Suprapubic skin (tissue), 4 donors: ENCODE measurements at places on chromosomes 6 and 20.

GRCh38 chr6:133895573-133896343 lies 6.8 kb downstream of the TCF21 start:
- DNase-seq = no peak

DNA sequence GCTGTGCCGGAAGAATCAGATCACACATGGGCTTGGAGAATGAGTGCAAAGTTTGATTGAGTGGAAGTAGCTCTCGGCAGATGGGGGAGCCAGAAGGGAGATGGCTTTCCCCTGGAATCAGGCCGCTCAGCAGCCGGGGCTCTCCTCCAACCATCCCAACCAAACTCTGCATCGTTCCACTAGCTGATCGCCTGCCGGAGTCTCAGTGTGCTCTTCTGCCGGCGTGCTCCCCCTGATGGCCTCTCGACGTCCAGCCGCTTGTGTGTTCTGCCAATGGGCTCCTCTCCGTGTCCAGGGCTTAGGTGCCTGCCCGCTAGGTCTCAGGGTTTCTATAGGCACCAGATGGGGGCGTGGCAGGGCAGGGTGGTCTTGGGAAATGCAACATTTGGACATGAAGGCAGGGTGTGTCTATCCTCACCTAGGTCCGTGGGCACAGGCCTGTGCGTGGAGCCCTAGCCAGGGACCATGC lies 4.9 kb upstream of the BIRC7 start:
- DNase-seq = no peak

DNA sequence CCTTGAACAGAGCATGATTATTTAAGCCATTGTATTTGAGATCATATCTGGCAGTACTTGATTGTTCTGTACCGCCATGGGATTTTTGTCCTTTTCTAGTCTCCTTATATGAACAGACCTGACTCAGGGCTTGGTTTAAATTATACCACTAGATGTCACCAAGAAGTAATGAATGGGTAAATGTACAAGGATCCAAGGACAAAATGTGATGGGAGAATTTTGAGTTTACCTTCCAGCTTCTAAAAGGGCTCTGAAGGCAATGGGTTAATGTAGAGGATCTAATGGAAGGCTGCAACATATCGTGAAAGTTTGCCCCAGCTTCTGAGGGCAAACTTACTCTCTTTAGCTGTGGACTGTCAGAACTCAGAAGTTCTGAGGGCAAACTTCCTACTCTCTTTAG lies 12.0 kb downstream of the RNF8 start:
- DNase-seq = no peak

DNA sequence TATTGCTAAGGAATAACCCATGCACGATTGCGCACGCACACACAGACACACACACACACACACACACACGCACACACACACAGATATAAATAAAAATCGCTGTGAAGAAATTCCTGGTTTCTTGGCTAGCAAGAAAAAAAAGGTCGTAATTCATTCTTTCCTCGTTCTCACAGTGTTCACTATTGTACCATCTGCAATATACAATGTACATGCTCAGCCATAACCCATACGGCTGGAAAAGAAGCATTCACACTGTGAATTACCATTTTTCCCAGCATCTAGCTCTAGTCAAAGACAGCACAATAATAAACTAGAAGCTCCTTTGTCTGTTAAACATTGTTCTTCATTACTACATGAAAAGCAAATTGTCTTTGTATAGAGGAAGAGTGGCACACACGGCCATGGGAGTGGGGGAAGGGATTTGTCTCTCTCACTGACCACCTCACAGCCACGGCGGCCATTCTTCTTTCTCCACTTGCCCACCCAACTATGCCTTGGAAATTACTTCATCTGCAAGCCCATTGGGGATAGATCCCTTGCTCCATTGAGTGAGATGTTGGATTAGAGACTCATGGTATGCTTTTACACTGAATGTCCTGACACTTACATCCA lies 115.3 kb upstream of the ID4 start:
- DNase-seq = no peak

GRCh38 chr6:111087871-111088667 lies 766 bp downstream of the SLC16A10 start:
- DNase-seq = peak; percentile 60

- no peak for DNase-seq
Observed at GRCh38 chr6:98769546-98769945, 64.8 kb upstream of the POU3F2 start.
